ENCODE measurements at places on chromosomes 4 and X.

DNA sequence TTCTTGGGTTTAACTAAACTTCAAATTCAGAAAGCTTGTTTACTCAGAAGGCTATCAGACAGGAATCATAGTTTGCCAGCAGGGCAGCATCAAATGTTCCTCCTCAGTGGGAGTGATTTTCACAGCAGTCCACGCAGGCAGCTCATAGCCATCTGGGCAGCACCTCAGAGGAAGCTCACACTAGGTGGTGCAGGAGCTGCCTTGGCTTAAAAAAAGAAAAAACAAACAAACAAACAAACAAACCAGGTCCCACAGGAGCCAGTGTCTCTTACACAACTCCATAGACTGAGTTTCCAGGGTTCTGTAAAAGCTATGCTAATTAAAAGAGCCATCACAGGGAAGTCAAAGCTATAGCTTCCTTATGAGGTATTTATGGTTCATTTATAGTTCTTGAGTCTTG, 10.5 kb upstream of the KLHL5 start:
- DNase-seq, result no peak

GRCh38 chrX:49230500-49231232, 2.5 kb downstream of the CACNA1F start:
- DNase-seq, result peak; percentile 43

DNA sequence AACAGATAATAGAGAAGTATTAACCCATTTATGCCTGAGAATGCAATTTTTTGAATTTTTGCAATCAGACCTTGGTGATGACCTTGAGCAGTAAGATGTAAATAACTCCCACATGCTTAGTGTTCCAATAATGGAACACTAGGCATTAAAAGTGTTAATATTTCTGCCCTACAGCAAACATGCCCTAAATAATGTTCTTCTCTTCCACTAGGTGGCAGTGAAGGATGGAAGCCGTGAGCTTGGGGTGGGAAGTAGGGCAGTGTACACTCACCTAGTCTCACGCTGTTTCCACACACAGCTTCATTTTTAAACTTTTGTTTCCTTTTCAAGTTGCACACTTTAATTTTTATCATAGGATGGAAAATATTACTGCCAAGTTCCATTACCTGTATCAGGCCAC, 613.1 kb upstream of the HS3ST1 start:
- DNase-seq, result no peak

- DNase-seq, result no peak
These were observed 25.0 kb downstream of the MEPE start for GRCh38 chr4:87857789-87858188.

GRCh38 chrX:123854329-123854728, 5.5 kb upstream of the XIAP start:
- no peak for DNase-seq

DNA sequence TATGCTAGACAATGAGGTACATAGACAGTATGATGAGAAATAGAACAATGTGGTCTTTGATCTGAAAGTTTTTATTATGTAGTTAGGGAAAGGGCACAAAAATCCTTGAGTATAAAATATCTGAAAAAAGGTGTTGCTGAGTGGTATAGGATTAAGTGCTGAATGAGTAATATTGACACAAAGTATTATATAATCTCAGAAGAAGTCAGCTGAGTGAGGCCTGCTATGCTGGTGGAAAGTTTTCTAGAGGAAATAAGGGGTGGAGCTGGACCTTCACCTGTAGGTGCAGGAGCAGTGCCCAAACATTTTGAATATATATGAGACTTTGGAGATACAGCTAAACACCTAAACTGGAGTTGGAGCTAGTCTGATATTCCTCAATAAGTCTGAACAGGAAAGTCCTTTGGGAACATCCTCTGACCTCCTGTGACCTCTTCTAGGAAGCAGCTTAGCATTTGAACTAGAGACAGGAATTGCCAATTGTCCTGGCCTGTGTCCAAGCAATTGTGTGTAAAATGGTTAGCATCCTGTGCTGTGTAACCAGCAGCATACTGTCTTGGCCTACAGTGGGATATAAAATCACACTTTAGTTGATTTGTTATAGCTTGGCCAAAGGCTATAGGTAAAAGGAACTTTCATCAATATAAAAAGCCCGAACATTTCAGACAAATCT, 285.3 kb downstream of the ANKRD50 start:
- no peak for DNase-seq

GRCh38 chr4:159110961-159111360, 8.1 kb downstream of the RAPGEF2 start:
- no peak for DNase-seq

- DNase-seq, result no peak
These were observed 1.5 kb downstream of the PITX2 start for GRCh38 chr4:110621328-110621812.

DNA sequence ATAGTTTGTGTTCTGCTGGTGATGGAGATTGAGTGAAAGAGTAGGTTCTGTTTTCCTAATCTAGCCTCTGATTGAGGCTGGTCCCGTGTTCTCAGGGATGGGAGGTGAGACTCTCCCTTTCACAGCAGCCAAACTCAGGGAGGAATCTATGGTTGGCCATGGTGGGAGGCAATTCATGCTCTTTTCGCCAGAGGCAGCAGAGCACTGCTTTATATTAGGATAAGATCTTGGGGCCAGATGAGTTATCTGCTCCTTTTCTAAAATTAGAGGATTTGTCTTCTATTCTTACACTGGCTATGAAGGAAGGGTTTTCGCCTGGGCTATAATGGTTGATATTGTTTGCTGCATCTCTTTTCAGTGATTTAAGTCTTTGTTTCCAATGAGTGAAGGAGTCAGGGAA, 63.9 kb upstream of the NLGN4X start:
- DNase-seq, result no peak

GRCh38 chr4:69194166-69194565, 20.4 kb downstream of the UGT2B11 start:
- no peak for DNase-seq

DNA sequence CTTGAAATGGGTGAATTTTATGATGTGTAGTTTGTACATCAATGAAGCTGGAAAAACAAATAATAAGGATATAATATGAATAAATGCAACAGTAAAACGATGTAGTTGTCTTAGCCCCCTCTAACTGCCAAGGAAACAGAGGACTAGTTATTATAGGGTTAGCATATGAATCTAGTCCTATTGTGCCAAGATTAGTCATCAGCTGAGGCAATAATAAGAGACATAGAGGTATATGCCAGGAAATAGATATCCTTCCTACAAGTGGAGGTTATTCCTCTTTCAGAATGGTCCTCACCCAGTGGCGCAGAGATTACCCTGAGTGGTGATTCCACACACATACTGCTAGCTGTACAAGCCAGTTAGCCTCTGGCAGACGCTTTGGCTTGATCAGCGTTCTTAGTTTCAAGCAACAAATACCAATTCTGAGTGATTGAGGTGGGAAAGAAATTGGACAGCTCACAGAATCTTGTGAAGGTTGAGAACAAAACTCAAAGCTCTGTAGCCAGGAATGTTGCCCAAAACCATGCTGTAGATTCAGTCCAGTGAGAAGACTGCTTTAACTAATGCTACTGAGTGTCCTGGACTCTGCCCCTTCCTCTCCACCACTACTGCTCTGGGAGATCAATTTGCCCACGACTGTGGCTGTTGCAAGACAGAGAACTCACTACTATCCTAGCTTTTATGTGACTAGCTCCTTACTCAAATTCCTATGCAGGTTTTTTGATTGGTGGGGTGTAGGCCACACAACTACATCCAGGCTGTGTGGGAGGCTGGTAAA, 27.0 kb upstream of the ZNF280C start:
- DNase-seq, result no peak

DNA sequence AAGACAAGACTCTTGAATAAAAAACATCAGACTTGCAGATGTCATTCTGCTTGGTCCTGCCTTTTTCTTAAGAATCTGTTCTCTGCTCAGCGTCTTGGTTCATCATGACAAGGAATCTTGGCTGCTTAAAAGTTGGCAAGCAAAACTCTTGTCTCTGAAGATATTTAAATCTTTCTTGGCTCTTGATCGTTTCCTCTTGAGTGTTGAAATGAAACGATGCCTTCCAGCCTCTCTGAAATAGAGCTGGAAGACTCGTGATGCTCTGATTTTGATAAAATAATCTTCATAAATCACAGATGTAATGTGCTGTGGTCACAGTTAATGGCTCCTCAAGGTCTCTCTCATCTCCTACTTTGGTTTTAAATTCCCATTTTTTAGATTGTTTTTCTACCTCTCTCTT, 39.9 kb upstream of the TMEM192 start:
- DNase-seq, result no peak

- no peak for DNase-seq
These were observed 84.4 kb downstream of the HTT start for GRCh38 chr4:3158841-3159240.

- DNase-seq, result no peak
These were observed 285.1 kb upstream of the FMR1 start for GRCh38 chrX:147626605-147627004.

DNA sequence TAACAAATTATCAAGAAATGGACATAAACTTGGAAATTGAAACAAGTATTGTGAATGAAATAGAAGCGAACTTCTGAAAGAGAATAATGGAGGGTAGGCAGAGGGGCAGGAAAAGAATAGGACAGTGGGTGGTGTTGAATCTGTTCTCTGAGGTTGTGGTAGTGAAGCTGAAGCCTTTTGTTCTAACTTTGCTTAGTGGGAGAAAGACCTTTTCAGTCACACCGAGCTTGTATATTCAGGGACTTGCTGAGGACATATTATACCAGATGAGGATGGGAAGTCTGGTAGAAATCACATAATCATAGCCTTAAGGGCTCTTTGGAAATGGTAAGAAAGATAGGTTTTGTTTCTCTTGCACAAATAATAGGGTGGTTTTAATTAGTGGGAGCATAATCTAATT, 115.4 kb upstream of the NDST4 start:
- DNase-seq, result no peak

DNA sequence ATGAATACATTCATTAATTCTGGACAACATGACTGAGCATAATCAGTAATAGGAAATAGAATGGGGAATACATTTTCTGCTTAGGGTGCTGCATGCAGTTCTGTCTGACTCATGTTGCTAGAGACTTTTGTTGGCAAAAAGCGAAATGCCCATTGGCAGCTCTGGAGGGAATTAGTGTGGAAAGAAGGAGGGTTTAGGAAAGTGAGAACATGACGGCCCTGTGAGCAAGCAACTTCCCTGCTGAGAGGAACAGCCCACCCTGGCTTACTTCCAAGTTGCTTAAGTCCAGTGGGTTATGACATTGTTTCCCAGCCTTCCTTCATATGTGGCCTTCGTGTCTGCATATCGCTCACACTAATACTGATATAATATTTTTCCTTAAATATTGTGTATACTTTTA, 13.8 kb downstream of the MAD2L1 start:
- DNase-seq, result no peak

- no peak for DNase-seq
These were observed 87.4 kb upstream of the CT45A1 start for GRCh38 chrX:135625995-135626394.

DNA sequence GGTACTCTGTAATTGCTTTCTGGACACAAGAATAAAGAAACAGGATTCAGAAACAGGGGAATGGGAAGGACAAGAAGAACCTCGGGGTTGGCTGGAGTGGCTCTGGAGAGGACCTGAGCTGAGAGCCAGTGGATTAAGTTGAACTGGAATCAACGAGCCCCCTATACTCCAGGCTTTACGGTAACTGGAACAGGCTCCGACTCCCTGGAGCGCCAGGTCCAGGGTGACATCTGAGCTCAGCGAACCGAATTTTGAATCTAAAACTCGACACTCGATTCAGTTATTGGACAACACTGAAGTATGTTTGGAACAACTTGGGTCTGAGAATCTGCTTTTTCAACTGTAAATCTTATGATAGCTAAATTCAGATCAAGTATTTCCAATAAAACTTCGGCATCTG, 23.9 kb downstream of the HMX1 start:
- no peak for DNase-seq

Measured in activated effector memory CD4-positive, alpha-beta T cell treated with Interleukin-2 at 50 U/mL for 16 hours (primary cell).